AML-193 (cell line): ENCODE measurements at places on chromosomes 3 and 15.
A peak's percentile ranks its signal among the peaks of the same experiment; 100 is the strongest.

DNA sequence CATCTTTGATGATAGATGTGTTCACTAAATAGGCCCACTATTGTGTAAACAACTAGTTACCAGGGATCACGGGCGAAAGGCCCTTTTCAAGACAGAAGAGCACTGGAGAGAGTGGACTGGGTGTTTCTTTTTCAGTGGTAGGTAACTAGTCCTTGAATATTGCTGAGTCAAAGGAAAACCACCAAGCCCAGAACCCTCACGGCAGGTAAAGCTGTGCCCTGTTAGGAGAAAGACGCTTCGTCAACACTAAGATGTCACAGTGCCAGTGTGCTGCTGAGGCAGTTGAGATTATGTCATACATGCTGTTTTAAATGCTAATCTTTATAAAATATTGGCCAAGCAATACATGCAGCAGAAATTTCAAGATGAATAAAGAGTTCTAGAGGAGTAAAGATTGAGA, 578.6 kb downstream of the PYDC2 start:
- no peak for DNase-seq

DNA sequence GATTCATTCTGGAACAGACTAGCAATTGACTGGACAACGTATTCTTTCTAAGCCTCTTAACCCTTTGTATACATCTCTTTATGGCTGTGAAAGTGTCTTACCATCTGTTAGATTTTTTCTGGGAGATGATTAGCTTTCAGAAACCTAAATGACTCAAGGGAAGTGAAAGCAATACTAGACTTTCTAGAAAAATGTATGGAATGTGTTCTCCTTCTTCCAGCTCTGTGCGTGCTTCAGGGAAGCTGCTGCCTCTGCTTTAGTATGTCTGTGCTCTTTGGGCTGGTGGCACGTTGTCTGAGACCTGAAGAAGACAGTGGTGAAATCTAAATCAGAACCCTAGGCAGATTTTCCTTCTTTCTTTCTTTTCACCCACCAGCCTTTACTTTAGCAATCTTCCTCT, 89.5 kb downstream of the ITPR1 start:
- DNase-seq = no peak

GRCh38 chr15:79408041-79408440, 24.1 kb upstream of the MINAR1 start:
- no peak for DNase-seq

- peak; percentile 55 for DNase-seq
Observed at GRCh38 chr15:67150023-67150860, 84.8 kb downstream of the SMAD3 start.

DNA sequence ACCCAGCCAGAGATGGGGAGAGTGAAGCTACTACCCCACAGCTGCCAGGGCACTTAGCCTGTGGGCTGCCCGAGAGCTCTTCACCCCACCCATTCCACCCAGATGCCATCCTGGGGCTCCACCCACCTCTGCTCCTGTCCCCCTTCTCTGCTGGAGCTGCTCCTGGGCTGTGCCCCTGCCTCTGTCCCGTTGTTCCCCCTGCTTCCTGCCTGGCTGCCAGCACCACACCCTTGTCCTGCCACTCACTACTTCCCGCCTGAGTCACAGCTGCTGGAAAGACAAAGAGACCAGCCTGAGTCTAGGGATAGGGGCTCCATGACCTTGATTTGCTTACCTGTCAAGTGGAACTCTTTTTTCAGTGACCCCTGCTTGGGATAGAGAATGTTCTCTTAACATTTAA, 12.4 kb downstream of the GNAI2 start:
- DNase-seq = no peak

- no peak for DNase-seq
Observed at GRCh38 chr15:29437888-29438702, 168.5 kb upstream of the NSMCE3 start.

- no peak for DNase-seq
Observed at GRCh38 chr3:169846458-169847193, 23.1 kb downstream of the LRRC31 start.

- no peak for DNase-seq
Observed at GRCh38 chr3:111414531-111414930, 127.5 kb upstream of the CD96 start.

GRCh38 chr3:177430653-177431052, 233.4 kb upstream of the TBL1XR1 start:
- no peak for DNase-seq

- peak; percentile 76 for DNase-seq
Observed at GRCh38 chr3:16550676-16551341, 37.3 kb upstream of the RFTN1 start.

DNA sequence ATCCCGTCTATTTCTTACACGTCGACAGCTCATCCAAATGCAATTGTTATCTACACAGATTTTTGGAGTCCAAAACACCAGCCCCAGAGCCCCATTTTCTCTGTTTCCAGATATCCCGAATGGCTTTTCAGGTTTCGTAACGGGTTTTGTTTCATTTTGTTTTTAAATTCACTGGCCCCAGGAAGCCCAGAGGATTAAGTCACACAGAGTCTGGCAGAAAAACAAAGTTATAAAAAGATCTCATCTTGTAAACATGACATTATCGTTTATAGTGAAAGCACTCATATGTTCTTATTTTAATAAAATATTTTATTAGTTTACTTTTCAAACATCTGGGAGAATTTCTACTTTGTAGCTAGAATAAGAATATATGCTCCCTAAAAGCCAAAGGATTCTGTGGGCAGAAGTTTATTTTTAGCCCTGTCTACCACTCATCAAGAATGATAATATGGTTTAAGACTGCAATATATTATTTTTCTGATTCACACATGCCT, 149.3 kb upstream of the SLC2A2 start:
- no peak for DNase-seq

- DNase-seq = no peak
Observed at GRCh38 chr3:6861625-6862000, 698 bp downstream of the GRM7 start.

GRCh38 chr3:1783995-1784394, 314.7 kb upstream of the CNTN4 start:
- no peak for DNase-seq

- DNase-seq = no peak
Observed at GRCh38 chr3:114452937-114453336, 159.1 kb downstream of the TIGIT start.

DNA sequence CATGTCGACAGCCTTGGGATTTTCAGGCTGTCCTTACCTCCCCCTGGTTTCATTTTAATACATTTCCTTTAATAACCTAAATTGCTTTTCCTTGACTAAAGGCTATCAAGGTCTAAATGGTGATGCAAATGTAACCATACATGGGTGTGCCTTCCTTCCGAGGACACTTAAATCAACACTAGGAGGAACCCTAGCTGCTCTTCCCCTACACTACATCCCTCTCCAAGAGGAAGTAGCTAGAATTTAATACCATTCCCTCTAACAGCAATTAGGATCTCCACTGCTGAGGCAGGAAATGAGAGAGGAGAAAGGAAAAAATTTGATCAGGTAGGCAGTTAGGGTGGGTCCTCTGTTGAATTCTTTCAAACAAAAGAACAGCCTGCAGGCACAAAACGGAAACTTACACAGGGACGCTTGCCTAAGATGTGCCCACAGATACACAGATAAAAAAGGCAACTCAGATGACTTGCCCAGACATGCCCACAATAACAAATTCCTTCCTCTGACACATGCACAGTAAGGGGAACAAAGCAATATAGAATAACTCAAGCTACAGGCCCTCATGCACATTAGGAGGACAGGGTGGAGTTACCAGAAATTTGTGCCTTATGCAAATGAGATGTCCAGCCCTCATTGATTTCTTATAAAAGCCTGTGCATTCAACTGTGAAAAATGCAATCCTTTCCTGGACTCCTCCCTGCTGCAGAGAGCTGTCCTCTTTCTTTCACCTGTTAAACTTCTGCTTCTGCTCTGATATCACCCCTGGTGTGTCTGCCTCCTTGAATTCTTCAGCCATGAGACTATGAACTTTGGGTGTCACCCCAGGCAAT, 1024.4 kb upstream of the CADM2 start:
- DNase-seq = no peak

GRCh38 chr15:39296955-39297354, 283.9 kb upstream of the THBS1 start:
- no peak for DNase-seq

DNA sequence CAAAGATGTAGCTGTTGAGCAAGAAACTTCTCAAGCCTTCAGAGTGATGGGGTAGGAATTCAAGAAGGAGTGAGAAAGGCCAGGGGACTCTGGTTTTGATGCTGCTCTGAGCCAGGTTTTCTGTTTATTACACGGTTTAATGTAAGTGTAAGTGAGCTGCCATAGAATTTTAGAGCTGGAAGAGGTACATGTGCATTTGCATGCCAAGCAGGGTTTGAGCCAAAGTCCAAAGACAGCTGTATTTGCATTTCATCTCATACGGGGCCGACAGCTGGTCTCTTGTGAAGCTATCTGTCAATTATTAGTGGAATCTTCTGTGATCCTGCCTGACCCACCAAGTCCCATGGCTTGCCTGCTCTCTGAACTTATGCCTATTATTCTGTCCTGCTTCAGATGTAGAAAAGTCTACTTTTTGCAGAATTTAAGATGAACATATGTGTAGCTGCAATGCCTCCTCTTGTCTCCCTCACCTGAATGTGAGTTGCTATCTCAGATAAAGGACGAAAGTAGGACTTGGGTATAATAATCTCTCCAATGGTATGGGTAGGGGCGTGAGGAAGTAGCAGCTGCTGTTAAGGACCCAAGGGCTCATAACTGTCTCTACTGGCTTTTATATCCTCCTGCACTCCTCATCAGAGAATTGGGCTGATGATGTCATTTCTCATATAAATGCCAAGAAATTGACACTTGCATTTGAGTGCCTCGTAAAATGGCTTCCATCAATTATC, 160.0 kb downstream of the SQOR start:
- no peak for DNase-seq

DNA sequence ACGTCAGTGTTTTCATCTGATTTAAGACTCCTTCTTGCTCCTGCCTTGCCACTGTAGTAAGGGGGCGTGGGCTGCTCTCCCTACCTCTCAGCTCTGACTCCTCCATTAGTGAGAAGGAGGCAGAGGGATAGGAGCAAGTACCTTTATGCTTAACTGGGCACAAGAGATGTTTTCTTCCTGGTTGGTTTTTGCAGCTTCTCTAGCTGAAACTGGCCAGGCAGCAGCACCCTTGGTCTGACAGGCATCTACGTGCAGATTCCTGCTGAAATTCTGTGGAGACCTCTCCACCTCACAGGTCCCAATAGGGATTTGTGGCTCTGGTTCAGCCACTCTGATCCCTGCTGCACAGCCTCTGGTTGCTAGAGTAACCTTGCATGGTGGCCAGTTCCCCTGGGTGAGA, 132.5 kb downstream of the CACNA1D start:
- DNase-seq = no peak
